ENCODE measurements at places on chromosomes 2 and 18. TPM values are rescaled to one million over a fixed set of nuclear protein-coding genes. Genes with fewer than 3 reads are reported as not detected.

Gene GPBAR1
- 2.7 TPM for total RNA-seq

DNA sequence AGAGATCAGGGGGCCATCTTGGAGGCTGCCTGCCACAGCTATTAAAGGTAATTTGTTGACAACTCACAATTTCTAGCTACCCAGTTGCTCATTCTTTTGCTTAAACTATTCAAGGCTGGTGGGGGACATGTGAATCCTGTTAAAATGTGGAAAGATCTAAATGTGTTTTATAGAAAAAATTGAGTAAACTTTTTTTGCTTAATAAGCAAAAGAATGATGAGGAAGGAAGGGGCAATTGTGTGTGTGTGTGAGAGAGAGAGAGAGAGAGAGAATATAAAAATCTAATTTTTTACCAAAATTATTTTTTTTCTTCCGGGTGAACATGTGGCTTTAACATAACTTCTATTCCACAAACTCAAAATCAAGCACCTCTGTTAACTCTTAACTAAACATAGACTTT lies 5.2 kb upstream of the IL1RL1 start:
- H3K4me3 ChIP-seq, result no peak overlapping the region
- no peak for DNase-seq
- peaks cover 18% of the 10 kb centered on the region for H3K4me1 ChIP-seq
- H3K36me3 ChIP-seq, result peaks cover 5% of the 10 kb centered on the region
- no peak overlapping the region for H3K27ac ChIP-seq
- peaks cover 38% of the 10 kb centered on the region for H3K27me3 ChIP-seq

Gene POTEC
- total RNA-seq, result not detected

- H3K36me3 ChIP-seq, result no peaks in the 10 kb centered on the region
- no peak overlapping the region for H3K4me3 ChIP-seq
- no peak for DNase-seq
- peaks cover 7% of the 10 kb centered on the region for H3K27me3 ChIP-seq
Observed at GRCh38 chr2:132420816-132421805, 4.5 kb downstream of the GPR39 start.

DNA sequence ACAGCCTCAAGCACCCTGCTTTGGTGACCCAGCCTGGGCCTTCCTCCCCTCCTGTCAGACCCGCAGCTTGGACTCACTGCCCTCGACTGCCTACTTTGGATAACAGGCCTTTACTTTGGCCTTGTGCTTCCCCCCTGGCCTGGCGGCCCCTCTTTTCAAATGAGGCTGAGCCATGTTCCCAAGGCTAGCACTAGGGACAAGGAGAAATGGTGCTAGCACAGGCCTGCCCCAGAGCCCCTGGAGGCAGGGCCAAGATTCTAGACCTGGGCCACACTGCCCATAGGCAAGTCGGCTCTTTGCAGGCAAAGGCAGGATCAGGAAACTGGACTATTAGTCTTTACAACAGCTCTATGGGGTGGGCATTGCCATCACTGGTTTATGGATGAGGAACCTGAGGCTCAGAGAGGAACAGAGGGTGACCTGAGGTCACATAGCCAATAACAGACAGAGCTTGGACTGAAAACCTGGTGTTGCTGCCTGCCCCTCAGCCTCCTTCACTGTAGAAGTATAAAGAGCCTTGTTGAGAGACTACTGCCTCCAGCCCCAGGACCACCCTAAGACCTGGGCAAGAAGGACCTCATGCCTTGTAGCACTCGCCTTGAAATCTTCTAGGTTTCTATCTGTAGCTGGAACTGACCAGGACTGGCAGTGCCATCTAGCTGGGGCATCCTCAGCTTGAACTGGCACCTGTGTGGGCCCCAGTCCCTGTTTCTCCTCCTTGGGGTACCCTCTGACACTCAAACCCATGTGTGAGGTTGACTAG lies 266.3 kb downstream of the DYSF start:
- no peak overlapping the region for H3K27ac ChIP-seq
- H3K36me3 ChIP-seq, result no peaks in the 10 kb centered on the region
- H3K4me3 ChIP-seq, result no peak overlapping the region
- H3K27me3 ChIP-seq, result peaks cover 6% of the 10 kb centered on the region
- no peaks in the 10 kb centered on the region for H3K4me1 ChIP-seq

DNA sequence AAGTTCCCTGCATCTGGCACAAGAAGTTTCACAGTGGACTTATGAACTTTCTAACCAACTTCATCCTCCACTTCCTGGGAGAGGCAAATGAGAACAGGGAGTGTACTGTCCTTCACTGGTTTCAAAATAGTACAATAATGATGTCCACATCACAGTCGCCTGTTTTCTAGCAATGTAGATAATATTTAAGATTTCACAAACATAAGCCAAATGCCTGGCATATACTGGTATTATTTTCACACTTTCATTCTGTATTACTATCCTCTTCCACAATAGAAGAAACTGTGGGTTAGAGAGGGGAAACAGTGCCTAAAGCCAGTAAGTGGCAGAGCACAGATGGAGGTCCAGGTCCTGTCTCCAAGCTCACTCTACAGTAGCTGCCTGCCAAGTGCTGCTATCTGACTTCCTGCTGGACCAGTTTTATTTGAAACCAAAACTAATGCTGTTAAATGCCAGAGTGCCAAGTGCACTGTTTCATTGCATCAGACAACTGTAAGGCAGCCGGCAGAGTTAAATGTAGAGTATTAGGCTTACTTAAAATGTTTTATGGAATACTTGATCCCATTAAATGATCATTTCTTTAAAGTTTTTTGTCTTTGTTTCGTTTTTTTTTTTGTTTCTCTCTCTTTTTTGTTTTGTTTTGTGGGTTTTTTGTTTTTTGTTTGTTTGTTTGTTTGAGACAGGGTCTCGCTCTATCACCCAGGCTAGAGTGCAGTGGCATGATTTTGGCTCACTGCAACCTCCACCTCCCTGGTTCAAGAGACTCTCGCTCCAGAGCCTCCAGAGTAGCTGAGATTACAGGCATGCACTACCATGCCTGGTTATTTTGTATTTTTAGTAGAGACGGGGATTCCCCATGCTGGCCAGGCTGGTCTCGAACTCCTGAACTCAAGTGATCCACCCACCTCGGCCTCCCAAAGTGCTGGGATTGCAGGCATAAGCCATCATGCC lies 15.1 kb downstream of the COBLL1 start:
- DNase-seq, result no peak
- H3K4me3 ChIP-seq, result no peak overlapping the region
- no peaks in the 10 kb centered on the region for H3K36me3 ChIP-seq
